ENCODE measurements at places on chromosomes 12 and 14.

DNA sequence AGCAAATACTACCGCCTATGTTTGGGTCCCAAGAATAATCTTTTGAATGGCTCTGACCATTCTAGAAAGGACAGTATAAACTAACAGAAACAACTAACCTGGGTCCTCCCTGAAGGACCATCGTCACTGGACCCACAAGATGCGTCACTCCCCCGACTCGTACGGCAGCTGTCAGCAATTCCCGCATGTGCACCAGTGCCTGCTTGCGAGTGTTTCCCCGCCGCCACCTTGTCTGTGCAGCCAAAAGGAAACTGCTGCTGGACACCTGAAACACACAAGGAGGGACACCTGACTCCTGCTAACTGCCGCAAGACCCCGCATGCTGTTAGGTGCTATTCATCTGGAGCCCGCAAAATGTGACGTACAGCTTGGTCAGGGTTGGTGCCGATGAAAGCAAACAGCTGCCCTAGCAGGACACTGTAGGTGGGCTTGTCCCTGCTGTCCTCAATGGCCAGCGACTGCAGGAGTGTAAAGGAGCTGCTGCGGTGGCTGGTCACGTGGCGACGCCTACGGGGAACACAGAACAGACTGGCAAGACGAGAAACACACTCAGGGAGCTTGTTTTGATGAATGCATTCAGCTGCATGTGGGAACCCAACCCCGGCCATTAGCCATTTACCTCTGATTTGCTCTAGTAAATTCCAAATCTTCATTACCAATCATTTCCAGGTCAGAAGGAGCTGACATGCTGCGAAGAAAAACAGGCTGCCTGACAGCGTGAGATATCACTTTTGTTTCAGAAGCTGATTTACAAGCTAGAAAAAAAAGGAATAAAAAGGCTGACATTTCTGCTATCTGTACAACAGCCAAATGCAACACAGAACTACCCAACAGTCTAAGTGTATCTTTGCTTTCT, 118.1 kb downstream of the TRAFD1 start:
- DNase-seq, result no peak

DNA sequence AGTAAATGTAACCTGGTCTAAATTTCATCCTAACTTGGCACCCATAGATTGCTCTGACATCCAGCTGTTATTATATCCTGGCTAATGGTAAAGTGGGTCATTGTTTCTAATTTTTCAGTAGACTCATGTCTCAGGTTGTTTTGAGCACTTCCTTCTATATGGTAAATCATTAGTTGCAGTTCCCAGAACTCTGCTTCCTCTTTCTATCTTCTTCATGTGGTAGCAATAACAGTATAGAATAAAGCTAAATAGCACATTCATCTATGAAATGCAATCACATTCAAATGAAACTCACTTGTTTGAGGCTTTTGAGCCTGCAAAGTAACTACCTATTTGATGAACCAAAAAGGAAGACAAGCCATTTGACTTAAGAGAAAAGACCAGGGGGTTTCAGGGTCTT, 65.1 kb upstream of the GZMB start:
- no peak for DNase-seq

DNA sequence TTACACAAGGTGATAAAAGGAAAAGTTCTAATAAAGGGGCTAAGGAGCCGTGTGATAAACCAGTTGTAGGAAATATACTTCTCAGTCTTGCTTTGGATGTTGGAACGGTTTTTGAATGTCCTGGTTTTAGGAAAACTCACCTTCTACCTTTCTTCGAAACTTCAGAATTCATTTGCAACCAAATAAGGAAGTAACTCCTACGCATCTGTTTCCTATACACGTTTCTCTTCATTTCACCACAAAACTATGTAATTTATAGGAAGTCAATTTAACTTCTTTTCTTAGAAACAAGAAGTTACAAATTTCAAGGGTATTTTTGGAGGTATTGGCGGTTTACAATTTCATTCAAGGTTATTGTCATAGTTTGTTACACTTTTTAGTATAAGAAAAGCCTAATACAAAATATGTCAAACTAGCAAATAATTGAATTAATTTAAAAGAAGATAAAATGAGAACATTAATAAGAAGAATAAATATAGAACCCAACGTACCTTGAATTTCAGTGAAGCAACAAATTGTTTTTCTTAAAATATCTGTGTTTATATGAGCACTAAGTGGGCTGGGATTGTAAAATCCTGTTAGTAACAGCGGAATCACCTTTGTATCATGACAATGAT, 33.2 kb upstream of the CD69 start:
- DNase-seq, result no peak

GRCh38 chr12:30582943-30583342, 112.7 kb downstream of the IPO8 start:
- DNase-seq, result no peak

Data from GM12892 (cell line).